Urothelium cell line (cell line): ENCODE measurements at places on chromosomes 7 and 10.

DNA sequence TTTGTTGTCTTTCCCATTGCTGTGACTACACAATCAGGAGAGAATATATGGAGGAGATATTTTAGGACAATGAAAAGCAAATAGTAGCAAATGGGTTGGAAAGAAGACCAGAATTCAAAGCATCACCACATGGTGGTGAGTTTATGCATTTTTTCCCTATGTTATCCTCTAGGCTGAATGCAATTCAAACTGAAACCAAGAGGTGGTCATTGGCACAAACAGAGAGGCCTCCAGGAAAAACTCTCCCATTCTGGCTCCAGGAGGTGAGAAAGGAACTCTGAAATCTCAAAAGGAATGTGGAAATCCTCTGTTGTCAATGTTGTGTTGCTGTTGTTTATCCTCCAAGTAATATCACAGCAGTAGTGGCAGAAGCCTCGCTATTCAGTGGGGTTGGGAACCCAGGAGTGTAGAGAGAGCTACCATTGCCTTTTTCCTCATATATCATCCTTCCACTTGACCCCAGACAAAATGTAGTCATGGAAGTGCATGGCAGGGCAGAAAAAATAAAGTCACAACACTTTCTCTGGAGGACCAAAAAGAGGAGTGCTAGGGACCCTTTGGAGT, 819.1 kb downstream of the GRID1 start:
- no peak for DNase-seq

DNA sequence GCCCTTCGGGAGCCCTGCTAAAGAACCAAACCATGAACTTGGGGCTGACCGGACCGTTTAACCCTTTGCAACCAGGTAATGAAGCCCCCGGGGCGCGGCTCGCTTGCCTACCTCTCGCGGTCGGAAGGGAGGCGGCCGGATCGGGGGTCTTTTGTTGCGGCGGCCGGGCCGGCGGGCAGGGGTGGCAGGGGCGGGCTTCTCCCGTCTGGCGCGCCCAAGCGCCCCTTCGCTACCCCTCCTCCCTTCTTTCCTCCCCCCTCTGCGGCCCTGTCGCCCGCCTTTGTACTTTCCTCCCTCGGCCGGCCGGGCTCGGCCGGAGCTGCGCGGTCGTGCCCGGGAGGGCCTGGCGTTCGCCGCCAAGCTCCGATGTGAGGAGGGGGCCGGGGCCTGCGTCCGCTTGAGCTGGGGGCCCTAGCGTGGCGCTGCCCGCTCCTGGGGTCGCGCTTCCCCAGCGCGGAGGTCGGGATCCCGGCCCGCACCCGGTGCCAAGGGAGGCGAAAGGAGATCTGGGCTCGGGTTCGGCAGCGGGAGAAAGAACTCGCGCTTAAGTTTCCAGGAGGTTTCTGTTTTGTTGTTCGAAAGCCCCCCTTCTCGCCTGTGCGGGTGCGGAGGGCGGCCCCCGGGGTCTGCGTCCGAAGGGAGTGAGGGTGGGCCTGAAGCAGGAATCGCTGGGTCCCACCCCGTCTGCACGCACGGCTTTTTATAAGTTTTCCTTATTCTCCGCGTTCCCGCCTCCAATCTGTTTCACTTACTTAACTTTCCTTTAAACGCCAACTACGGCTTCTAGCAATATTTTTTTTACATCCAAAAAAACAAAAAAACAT, 436.8 kb upstream of the GALNT17 start:
- peak; percentile 44 for DNase-seq

- no peak for DNase-seq
Measured at GRCh38 chr7:17302575-17303142, 4.2 kb downstream of the AHR start.

GRCh38 chr7:28571405-28571804, 159.1 kb downstream of the CREB5 start:
- DNase-seq: no peak

DNA sequence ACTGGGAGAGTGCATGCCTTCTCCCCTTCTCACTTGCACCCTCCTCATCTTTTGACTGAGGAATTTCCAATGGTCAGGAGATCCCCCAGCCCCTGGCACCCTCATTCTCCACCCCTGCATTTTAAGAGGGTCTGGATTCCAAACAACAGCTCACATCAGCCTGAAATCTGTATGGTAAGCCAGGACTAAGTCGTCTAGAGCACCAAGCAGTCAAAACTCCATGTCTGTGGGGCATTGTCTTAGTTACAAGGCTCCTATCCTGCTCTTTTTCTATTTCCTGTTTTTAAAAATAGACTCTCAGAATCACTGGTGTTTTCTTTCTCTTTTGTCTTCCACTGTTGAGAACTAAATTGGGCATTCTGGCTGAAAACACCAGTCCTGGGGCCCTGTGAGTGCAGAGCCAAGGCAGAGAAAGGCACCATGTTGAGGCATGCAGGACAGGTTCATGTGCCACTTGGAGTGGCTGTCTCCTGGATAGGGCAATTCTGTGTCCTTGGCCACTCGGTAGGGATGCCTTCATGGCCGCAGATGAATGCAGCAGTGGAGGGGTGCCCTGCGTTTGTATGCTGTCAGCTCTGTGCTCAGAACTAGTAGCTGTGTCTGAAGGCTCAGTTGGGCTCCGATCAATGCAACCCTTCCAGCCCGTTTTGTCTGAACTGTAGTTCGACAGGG, 216.6 kb upstream of the YAE1 start:
- no peak for DNase-seq

DNA sequence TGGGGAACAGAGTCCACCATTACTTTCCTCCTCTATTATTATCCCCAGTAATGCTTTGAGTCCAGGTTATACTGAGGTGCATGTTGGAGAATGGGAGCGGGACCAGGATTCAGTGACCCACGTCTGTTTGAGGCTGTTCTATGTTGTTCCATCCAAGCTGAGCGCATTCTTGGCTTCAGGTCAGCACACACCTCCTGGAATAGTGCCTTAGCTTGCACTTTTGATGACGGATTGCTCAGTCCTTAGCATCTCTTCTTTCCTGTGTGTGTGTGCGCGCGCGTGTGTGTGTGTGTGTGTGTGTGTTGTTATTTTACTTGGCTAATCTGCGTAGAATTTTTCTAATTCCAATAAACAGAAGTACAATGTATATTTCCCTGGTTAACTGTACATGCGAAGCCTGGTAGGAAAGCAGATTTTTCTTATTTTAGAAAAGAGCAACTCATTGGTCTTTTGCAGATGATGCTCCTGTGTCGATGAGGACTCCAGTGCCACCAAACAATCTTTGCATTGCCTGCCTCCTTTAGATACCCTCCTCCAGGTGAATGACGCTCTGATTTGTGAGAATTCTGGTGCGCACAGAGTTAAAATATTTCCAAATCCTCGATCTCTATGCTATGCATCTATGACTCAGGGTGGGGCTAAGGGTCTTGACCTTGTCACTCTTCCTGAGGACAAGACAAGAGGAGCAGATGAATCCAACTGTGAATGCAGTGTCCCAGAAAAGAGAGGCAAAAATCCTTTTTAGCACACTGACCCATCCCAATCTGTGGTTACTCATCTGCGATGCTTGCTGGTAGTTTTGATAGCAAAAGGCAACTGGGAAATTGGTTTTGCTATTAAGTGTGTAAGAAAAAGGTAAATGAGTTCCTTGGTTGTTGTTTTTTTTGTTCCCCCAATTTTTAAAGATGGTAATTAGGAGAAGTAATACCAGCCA, 13.3 kb upstream of the CELF2 start:
- no peak for DNase-seq

GRCh38 chr10:72782649-72783330, 90.8 kb downstream of the MCU start:
- no peak for DNase-seq

- DNase-seq: no peak
Measured at GRCh38 chr7:130667593-130668257, 823 bp downstream of the COPG2 start.

GRCh38 chr10:99537989-99538917, 5.5 kb downstream of the NKX2-3 start:
- no peak for DNase-seq

GRCh38 chr10:72248468-72249151, 25.1 kb upstream of the DDIT4 start:
- DNase-seq: peak; percentile 49

DNA sequence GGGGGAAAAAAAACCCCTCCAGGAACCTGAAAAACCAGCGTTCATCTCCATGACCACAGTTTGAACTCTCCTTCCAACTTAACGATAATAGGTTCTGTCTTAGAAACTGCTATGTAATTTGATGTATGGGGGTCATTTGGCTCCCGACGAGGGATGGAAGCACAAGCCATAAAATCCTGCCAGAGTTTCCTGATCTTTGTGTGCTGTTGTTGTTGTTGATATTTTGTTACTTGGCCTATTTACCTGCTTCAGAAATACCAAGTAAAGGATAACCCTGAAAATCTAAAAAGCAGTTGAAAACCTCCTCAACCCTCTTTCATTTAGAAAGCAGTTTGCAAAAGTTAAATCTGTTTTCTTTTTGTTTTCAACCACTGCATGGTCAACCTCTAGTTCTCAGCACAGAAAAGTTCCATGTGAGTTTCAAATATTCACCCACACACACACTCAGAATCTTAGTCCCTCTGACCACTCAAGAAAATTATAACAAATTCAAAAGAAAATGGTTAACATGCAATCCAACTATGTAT, 9.3 kb upstream of the HOXA2 start:
- no peak for DNase-seq

DNA sequence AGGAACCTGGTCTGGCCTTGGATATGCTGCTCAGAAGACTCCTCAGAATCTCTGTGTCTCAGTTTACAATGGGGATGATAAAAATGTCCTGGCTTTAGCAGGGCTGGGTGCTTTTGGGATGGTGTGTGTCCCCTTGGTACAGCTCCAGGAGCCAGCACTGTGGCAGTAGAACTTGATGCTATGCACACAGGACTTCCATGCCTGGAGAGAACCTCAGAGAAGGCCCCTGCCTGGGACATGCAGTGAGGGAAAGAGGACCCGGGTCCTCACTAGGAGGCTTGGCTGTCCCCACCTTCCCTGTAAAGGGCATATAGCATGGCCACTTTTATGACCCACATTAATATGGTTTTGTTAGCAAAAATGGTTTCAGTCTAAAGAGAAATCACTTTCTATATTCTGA, 100.5 kb downstream of the GLRX3 start:
- DNase-seq: no peak

- DNase-seq: no peak
Measured at GRCh38 chr7:95589031-95589430, 7.3 kb downstream of the PDK4 start.

DNA sequence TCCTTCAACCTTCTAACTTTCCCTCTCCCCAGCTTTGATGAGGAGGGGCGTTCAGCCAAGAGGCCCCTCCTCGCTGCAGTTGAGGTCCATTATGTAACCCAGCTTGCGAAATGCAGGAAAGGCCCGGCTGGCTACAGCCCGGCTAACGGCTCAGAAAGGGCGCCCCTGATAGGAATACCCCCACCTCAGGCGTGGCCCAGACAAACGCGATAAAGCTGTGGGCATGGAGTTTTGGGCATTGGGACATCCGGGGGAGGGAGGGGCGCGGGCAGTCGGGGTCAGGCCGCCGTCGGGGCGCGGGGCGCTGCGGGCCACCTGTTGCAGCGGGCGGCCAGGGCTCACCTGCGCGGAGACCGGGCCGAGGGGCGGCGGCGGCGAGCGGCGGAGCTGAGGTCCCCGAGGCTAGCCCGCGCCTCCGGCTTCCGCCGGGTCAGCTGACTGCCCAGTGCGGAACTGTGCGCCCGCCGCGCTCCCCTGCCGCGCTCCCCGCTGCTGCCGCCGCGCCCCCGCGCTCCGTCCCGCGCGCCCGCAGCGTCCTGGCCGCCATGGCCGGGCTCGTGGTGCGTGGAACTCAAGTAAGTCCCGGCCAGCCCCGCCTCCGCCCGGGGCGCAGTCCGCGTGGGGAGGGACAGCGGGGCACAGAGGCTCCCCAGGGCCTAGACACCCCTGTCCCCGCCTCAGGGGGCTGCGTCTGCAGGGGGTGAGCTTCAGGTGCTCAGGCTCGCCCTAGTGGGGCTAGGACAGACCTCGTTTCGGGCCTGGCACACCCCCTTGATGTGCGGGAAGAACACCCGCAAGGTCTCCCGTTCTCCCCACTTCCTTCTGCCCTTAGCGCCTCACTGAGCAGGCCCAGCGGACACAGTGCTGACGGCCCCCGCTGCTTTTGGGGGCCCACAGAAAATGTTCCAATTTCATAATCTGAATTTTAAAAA, at the start of gene LRMDA:
Gene LRMDA (plus strand): TSS at position 445 of the 932 bp plus-strand sequence.
- DNase-seq: peak; percentile 29

- no peak for DNase-seq
Measured at GRCh38 chr10:103915796-103916195, 2.2 kb downstream of the STN1 start.

GRCh38 chr7:1942941-1943289, 272.8 kb downstream of the ELFN1 start:
- DNase-seq: no peak

DNA sequence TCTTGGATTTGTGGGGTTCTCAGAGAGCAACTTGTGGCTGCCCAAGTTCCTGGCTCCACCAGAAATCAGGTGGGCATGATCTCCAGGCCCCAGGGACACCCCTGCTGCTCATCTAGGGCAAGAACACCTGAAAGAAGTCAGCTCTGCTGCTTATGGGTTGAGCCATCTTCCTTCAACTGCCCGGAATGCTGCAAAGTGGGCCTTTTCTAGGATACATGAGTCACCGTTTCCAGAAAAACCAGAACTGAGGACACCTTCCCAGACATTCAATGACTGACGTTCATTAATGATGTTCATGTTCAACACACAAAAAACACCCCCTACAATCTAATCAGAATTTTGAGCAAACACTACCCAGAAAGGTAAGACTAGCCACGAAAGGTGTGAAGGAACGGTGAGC, 98.0 kb downstream of the MAD1L1 start:
- DNase-seq: no peak

GRCh38 chr7:151032936-151033863, 5.0 kb downstream of the ABCB8 start:
- DNase-seq: no peak

GRCh38 chr7:79180533-79180932, 272.9 kb downstream of the MAGI2 start:
- no peak for DNase-seq

DNA sequence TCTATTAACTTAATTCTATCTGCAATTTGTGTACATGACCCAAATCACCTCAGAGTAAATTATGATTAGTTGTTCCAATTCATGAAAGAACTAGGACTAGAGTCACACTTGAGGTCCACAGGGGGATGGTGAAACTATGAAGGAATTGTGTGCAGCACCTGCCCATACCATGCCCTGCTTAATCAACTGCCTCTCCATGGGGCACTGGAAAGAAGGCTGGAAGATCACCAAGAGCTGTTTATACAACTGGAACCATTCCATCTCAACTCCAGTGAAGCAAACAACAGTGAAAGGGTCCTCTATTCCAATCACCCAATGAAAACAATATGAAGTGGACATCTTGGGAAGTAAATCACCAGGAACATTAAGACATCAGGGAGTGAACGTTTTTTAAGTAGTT, 98.7 kb upstream of the SEMA3D start:
- DNase-seq: no peak
